ENCODE measurements at places on chromosomes 13 and 19.

DNA sequence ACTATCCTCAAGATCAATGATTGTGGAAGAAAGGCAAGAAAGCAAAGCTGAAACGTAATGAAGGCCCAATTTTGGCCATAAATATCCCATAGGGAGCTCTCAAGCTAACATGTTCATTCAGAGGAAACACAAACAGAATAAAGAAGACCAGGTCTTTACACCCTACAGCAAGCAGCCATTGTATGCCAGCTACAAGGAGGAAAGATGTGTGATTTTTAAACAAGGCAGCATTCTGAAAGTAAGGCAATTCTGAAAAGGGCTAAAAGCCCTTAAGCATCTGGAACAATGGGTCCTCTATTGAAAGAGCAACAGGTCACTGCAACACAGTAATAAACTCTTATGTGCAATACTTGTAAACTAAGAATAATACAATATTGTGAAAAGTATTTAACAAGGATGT lies 1002.4 kb downstream of the SLITRK1 start:
- no peak overlapping the region for H3K27ac ChIP-seq
- H3K4me3 ChIP-seq: no peak overlapping the region
- no peaks in the 10 kb centered on the region for H3K36me3 ChIP-seq
- H3K27me3 ChIP-seq: no peaks in the 10 kb centered on the region

DNA sequence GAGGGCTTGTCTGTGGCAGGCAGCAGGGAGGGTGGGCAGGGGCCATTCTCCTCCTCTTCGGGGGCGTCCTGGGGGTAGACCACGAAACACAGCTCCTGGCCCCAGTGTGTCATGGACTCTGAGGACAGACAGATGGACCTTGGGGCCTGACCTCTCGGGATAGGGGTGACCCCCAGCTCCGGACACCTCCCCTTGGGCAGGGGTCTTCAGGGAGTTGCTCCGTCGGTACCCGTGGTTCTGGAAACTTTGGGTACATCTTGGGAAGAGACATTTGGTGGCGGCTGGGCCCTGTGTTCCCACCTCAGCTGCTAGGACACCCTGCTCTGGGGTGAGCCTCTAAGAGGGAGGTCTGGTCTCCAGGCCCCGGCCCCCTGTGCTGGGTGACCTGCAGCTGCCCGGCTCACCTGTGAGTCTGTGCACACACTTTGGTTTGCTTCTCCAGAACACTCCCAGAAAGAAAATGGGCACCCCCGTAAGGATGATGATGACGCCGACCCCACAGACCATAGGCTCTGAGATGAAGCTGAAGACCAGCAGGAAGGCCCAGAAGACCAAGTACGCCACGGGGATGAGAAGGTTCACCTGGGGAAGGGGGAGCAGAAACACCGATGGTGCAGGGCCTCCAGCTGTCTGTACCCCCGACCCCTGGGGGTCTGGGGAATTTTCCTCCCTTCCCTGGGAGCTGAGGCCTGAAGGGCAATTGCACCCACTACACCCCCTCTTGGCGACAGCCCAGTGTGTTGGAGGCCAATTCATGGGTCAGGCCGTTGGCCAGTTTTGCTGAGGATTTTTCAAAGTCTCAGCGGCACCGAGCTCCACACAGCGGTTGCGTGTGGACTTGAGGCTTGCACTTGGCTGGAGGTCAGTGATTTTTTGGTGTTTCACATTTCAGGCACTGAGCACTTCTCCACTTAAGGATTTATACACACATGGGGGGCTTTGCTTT lies 15.0 kb downstream of the LRP3 start:
- peaks cover 6% of the 10 kb centered on the region for H3K36me3 ChIP-seq
- no peak overlapping the region for H3K4me3 ChIP-seq

- H3K27ac ChIP-seq: no peak overlapping the region
- DNase-seq: no peak
- no peaks in the 10 kb centered on the region for H3K36me3 ChIP-seq
- H3K4me1 ChIP-seq: peaks cover 9% of the 10 kb centered on the region
Measured at GRCh38 chr13:37960427-37960826, 90.9 kb upstream of the TRPC4 start.

GRCh38 chr19:33187183-33187540 lies 7.0 kb upstream of the LRP3 start:
- no peak overlapping the region for H3K4me3 ChIP-seq

DNA sequence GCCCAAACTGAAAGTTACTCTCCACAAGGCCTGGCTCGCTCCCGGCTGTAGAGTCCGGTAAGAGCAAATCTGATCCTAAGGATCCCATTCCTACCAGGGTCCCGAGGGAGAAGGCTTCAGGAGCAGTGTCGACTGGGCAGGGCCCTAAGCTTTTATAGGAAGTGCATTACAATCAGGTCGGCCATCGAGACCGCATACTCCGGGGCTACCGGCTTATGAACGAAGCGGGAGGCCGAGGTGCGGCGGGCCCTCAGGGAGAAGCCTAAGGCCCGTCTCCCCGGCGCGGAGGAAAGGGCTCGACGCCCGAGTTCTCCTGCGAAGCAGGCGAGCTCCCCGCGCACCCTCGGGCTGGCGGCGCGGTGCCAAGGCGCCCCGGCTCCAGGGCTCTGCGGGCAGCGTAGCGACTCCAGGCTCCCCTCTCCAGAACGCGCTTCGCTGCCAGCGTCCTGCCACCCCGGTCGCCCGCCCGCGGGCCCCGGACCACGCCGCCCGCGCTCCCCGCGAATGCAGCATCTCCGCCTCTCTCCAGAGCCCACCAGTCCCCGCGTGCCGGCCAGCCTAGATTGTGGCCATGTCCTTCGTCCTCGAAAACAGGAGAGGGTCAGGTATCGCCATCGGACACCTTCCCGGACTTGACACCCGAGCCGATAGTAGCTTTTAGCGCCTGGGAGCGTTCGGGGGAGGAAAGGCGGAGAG lies 1.4 kb downstream of the EFNB2 start:
- peak; percentile 77 for DNase-seq
- no peaks in the 10 kb centered on the region for H3K36me3 ChIP-seq
- H3K4me3 ChIP-seq: peak overlapping the region; percentile 95
- no peaks in the 10 kb centered on the region for H3K27me3 ChIP-seq
- peaks cover 17% of the 10 kb centered on the region for H3K4me1 ChIP-seq
- peak overlapping the region; percentile 86 for H3K27ac ChIP-seq
